A549 (cell line): ENCODE measurements at places on chromosomes 11 and 22.

- DNase-seq: no peak
These were observed 2.0 kb upstream of the NARS2 start for GRCh38 chr11:78576549-78577097.

DNA sequence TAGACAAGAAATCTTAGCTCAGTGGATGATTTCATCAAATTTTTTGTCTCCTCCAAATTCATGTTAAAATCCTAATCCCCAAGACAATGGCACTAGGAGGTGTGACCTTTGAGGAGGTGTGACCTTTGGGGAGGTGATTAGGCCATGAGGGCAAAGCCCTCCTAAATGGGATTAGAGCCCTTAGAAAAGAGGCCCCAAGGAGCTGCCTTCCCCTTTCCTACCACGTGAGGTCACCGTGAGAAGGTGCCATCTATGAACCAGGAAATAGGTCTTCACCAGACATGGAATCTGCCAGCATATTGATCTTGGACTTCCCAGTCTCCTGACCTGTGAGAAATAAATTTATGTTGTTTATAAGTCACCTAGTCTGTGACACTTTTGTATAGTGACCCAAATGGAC lies 138.7 kb downstream of the TRIM29 start:
- DNase-seq: peak; percentile 6

GRCh38 chr22:32823024-32823730 lies 21.7 kb downstream of the TIMP3 start:
- peak; percentile 25 for DNase-seq

GRCh38 chr11:118073554-118073953 lies 3.3 kb upstream of the TMPRSS4 start:
- no peak for DNase-seq

DNA sequence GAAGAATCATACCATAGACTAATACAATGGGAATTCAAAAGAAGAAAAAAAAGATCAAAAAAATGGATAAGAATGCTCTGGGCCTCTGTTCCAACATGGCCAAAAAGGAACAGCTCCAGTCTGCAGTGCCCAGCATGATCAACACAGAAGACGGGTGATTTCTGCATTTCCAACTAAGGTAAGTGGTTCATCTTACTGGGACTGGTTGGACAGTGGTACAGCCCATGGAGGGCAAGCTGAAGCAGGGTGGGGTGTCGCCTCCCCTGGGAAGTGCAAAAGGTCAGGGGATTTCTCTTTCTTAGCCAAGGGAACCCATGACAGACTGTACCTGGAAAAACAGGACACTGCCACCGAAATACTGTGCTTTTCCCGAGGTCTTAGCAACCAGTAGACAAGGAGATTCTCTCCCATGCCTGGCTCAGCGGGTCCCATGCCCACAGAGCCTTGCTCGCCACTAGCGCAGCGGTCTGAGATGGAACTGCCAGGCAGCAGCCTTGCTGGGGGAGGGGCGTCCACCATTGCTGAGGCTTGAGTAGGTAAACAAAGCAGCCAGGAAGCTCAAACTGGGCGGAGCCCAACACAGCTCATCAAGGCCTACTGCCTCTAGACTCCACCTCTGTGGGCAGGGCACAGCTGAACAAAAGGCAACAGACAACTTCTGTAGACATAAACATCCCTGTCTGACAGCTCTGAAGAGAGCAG lies 428.4 kb downstream of the MN1 start:
- DNase-seq: no peak

DNA sequence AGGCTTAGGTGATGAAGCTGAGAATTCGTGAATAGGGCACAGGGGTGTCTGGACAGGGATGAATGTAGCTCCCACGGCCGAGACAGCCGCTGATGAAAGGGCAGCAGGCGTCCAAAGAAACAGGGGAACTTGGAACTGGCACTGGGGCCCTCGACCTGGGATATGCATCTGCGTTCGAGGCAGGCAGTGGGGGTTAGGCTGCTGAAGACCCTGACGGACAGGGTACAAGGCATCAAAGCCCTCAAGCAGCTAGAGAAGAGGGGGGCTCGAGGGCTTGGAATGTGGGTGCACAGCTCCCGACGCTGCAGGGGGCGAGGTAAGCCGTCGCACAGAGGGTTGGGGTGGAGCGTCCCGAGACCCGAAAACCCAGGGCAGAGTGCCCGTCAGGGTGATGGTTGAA lies 6.9 kb upstream of the SYT8 start:
- DNase-seq: no peak
